ENCODE measurements at places on chromosomes 3 and 15.
A peak's percentile ranks its signal among the peaks of the same experiment; 100 is the strongest.

- no peak for DNase-seq
These were observed 409.2 kb downstream of the DIPK2A start for GRCh38 chr3:144380849-144381248.

DNA sequence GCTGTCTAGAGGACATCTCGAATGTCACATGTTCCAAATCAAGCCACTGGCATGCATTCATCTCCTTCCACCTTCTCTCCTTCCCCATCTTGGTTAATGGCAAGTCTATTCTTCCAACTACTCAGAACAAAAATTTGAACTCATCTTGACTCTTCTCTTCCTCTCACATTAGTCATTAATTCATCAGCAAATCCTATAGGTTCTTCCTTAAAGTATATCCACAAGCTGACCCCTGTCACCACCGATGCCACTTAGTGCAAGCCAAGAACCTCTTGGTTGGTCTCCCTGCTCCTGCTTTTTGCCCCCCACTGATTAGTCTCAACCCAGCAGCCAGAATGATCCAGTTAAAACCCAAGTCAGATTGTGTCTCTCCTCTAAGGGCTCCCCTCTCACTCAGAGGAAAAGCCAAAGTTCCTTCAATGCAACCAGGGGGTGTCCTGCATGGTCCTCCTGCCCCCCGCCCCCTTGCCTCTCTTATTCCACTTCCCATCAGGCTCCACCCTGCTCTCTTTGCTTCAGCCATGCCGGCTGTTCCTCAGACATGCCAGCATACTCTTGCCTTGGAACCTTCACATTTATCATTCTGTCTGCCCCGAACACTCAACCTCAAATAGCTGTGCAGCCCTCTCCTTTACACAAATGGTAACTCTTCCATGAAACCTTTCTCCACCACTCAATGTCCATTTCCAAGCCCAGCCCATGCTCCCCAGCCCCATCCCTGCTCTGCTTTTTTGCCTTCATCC, 1.0 kb upstream of the GALNT15 start:
- no peak for DNase-seq

- no peak for DNase-seq
These were observed 312.9 kb downstream of the ZBBX start for GRCh38 chr3:167066977-167067786.

GRCh38 chr3:11386465-11387113, 114.4 kb downstream of the ATG7 start:
- no peak for DNase-seq

GRCh38 chr3:136136454-136136853, 59.7 kb downstream of the MSL2 start:
- DNase-seq: no peak

GRCh38 chr15:88243895-88244787, 12.4 kb downstream of the NTRK3 start:
- DNase-seq: no peak

GRCh38 chr3:60716573-60716972, 534.7 kb downstream of the FHIT start:
- no peak for DNase-seq

- no peak for DNase-seq
These were observed 88.7 kb upstream of the BCL6 start for GRCh38 chr3:187833799-187834578.

- no peak for DNase-seq
These were observed 36.2 kb downstream of the GAP43 start for GRCh38 chr3:115659253-115660220.

DNA sequence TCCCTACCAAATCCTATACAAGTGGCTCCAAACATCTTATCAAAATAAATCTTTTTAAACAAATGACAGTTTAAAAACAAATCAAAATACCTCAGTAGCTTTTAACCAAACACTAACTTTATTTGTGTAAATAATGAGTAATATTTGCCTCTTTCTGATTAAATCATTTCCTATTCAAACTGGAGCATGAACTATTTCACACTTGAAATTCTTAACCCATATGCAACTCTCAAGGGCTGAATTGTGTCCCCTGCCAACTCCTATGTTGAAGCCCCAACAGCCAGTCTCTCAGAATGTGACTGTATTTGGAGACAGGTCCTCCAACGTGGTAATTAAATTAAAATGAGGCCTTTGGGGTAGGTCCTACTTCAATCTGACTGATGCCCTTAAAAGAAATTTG, 55.9 kb upstream of the MCTP2 start:
- DNase-seq: no peak

DNA sequence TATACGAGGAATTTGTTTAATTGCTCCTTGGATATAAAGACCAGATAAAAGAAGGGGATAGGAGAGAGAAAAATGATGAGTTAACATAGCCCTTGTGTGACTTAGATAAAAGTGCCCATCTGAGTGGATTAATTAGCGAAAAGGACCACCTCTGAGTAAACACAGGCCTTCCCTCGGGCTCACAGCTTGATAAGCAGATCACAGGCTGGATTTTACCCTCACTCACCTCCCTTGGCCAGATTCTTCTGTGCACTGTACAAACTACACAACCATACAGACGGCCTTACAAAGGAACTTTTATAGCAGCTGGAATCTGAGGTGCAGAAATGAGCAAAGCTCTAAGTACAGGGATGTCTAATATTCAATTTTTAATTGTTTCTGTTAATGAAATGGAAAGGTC, 112.4 kb upstream of the STT3B start:
- DNase-seq: no peak

GRCh38 chr3:196519718-196520082, 4.6 kb upstream of the SMCO1 start:
- DNase-seq: peak; percentile 7

GRCh38 chr3:65901226-65901625, 137.5 kb downstream of the MAGI1 start:
- no peak for DNase-seq

- peak; percentile 20 for DNase-seq
These were observed 126.8 kb upstream of the ARHGEF3 start for GRCh38 chr3:56928379-56929068.

DNA sequence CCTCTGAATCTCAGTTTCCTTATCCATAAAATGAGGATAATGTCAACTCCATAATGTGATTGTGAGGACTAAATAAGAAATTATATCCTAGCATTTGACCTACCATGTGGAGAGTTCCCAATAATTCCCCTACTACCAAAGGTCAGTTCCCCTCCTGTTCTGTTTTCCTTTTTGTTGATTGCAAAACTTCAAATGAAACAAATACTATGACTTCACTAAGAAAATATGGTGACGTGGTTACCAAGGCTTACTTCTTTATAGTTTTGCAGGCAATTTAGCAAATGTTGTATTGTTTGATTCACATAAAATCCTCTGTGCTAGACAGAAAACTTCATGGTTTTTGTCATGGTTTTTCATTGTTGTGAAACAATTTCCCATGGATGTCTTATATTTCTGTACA, 153.8 kb upstream of the RORA start:
- DNase-seq: no peak

DNA sequence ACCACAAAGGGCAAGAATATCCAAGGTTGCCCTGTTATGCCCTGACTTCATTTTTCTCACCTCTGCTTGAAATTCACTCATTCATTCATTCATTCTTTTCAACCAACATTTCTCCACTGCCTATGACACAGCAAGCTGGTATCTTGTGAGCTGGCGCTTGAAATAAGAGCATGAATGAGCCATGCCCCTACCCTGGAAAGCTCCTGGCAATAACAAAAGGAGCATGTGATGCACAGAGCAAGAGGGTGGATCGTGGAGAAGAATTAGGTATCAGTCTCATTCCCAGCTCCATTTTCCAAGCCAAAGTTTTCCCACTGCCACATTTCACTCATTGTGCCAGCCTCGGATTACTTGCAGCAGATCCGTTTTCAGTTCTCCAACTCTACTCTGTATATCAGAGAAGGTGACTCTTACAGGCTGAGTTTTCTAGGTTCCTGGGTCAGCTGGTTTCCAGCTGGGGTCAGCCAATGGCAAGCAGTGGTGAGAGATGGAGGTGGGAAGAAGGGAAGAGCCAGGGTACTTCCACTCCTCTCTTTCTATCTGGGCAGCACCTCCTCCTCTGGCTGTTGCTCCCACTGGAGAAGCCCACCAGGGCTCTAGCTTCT, 144.8 kb downstream of the SUCLG2 start:
- no peak for DNase-seq

- no peak for DNase-seq
These were observed 13.3 kb downstream of the ZNF592 start for GRCh38 chr15:84761607-84762131.

DNA sequence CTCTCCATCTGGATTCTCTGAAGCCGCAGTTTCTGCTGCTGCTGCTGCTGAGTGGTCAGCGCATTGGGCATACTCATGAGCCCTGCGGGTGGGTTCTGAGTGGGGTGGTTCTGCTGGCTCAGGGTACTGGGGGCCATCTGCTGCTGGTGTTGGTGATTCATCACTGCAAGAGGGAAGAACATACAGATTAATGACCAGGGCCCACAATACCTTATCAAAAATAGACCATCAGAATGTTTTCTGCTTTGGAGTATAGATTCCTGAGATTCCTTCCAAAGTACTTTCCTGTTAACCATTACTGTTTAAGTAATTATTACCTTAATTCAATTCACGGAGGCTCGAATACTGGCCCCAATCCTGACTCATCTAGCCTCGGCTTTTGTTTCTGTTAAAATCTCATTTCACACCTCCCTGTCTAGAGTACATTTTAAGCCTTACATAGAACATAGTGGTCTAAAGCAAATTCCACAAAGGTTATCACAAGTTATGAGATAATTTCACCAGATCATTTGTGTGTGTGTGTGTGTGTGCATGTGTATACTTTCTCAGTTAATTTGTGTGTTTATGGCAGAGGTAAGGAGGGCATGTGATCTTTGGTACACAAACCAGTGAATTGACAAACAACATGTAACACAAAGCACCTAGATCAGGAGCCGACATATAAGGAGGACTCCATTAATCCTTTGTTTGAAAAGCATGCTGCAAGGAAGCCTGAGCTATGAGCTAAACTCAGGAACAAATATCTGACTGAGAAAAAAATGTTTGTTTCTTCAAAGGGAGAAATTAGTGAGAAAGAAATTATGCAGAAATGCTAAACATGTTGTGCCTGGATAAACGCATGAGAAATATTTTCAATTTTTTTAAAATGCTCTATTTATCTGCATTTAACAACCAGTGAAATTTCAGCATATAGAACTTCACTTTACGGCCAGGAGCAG, 68.1 kb downstream of the TM4SF4 start:
- no peak for DNase-seq

DNA sequence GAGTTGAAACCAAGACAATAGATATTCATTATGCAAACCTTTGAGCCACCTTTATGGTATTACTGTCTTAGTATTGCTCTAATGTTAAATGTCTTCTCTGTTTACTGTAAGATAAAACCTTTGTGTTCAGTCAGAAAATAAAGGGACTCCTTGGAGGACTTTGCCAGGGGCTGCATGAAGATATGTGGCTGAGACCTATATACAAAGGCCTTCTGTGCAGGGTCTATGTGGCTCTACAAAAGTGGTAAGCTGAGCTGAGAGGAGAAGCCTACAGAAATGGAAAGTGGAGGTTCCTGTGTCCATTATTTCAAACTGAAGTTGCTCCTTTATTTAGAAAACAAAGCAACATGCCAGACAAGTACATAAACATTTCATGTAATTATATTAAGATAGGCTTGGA, 131.5 kb downstream of the FNDC3B start:
- DNase-seq: no peak

GRCh38 chr3:122719273-122719921, 38.8 kb downstream of the PARP14 start:
- DNase-seq: no peak

GRCh38 chr3:157078811-157079185, 81.1 kb downstream of the CCNL1 start:
- DNase-seq: no peak

DNA sequence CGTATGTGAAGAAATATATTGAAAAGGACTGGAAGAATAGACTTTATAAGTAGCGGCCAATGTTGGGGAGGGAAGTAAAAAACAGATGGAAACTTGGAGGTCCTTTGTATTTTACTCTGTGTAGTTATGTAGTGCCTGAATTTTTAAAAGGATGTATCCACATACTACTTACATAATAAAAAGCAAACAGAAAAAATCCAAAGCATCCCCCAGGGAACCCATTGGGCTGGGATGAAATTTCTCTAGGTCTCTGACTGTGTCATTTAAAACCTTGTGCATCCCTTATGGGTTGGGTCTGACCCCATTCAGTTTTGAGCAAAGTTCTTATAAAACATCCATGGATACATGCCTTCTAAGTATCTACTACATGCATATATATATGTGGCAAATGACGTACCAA, 141.1 kb downstream of the NR1D2 start:
- no peak for DNase-seq

GRCh38 chr3:192920411-192920810, 2.8 kb upstream of the MB21D2 start:
- DNase-seq: no peak

- no peak for DNase-seq
These were observed 52.6 kb downstream of the AGTR1 start for GRCh38 chr3:148750296-148750695.

GRCh38 chr3:58049143-58049785, 41.0 kb downstream of the FLNB start:
- peak; percentile 86 for DNase-seq

DNA sequence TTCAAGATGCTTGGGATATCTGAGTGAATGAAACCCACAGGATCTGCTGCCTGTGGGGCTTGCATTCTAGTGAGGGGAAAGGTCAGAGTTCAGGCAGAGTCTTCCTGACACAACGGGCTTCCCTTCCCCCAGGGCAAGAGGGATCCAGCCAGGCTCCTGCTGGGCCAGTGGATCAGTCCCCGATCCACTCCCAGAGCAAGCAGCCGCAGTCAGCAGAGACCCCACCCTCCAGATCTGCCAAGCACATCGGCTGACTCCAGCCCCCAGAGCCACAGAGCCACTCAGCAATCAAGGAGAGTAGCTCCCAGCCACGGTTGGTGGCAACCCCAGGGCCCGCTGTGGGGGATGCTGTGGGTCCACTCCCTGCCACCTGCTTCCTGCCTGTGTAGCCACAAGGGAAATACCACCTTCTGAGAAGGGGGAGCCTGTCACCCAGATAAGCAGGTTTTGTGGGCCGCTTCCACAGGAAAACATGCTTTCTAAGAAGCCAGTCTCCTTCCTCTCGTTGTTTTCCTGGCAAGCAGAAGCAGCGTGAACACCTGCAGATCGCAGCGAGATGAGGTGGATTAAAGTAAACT, 44.9 kb downstream of the CPN2 start:
- DNase-seq: no peak

- DNase-seq: no peak
These were observed 2.8 kb downstream of the EFHB start for GRCh38 chr3:19931180-19931692.

DNA sequence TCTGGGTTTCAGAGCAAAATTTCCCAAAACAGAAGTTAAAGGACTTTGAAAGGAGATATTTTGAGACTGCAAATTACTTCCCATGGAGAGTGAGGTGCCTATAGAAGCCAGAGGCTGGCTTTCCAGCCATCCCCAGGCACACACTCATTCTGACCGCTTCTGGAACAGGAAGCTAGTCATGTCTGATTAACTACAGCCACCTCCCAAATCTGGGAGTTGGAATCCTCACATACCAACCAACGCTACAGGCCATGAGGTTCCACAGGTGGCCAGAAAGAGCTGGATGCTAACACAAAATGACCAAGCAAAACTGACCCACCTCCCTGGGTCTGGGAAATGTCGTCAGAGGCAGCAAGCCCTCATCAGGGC, 87.2 kb downstream of the SNRK start:
- no peak for DNase-seq

Data from thyroid gland (tissue), 4 donors.